Endothelial cell of umbilical vein (primary cell): ENCODE measurements at places on chromosomes 5 and 9. TPM values are rescaled to one million over a fixed set of nuclear protein-coding genes. Genes with fewer than 3 reads are reported as not detected.

DNA sequence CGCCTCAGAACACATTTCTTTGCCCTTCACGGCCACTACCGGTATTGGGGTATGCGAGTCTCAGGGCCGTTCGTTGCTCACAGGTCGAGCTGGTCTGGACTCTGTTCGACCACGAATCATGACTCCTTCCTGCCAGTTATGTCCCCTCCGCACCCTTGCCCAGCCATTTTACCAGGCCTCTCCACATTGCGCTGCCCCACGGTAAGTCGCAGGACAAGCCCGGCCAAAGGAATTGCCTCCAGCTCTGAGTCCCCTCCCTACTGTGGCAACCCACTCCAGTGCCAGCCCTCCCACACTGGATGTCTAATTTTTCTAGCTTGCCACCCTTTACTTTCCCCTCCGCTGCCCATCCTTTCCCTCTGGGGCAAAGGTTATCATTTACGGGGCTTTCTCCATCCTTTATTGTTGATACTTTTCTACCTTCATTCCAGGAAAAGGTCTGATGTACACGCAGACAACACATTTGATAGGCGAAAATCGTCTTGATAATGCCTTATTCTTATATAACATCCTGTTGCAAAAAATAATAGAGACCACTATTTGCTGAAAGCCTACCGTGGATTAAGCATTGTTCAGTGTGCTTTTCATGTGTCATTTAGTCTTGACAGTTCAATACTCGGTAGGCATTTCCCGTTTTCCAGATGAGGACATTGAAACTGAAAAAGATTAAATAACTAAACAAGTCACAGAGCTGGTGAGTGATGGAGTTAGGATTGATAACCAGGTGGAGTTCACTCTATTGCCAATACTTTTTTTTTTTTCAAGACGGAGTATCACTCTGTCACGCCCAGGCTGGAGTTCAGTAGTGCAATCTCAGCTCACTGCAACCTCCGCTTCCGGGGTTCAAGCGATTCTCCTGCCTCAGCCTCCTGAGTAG is 958 bp upstream of the HSPA5 start:
- DNase-seq: no peak

GRCh38 chr5:10828241-10828640 is 67.2 kb upstream of the DAP start:
- no peak for DNase-seq

PRDM9 gene
- total RNA-seq: not detected in 2 replicates

IL33 gene
- total RNA-seq: 8.5 and 13.8 TPM in 2 replicates

OR2Y1 gene
- not detected in 2 replicates for total RNA-seq

ZDHHC11B gene
- total RNA-seq: not detected in 2 replicates

- DNase-seq: no peak
Measured at GRCh38 chr5:45639040-45639439, 57.1 kb downstream of the HCN1 start.

- DNase-seq: no peak
Measured at GRCh38 chr5:145062280-145063062, 772.7 kb downstream of the PRELID2 start.

GRCh38 chr5:91212714-91213092 is 170.4 kb downstream of the ARRDC3 start:
- no peak for DNase-seq

PCA3 gene
- total RNA-seq: 0.32 and 2.5 TPM in 2 replicates

DNA sequence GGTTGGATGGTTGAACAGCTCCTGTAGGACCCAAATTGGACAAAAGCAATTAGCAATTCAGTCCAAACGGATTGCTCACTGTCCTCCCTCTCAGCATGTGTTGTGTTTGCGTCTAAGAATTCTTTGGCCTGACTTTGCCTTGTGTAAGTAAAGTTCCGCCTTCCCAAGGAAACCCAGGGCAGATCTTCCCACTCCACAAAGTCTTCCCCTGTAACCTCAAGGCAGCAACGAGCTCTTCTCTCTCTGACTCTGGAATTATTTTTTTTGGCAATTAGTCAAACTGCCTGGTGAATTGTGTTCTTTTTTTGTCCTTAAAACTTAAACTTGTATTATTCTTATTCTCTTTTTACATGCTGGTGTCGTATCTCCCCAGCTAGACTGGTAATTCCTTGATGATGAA is 20.7 kb upstream of the BASP1 start:
- peak; percentile 18 for DNase-seq

DNA sequence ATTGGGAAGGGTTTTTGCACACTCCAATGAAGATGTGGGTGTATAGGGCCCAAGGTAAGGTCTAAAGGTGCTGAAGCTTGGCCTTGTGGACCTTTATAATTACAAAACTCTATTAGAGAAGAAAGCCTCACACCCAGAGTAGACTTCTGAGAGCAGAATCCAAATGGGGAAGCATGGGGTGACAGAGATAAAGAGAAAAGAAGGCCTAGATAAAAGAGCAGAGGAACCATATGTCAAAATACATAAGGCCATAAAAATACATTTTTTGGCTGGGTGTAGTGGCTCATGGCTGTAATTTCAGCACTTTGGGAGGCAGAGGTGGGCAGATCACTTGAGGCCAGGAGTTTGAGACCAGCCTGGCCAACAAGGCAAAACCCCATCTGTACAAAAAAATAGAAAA is 27.4 kb upstream of the TCERG1 start:
- no peak for DNase-seq

DNA sequence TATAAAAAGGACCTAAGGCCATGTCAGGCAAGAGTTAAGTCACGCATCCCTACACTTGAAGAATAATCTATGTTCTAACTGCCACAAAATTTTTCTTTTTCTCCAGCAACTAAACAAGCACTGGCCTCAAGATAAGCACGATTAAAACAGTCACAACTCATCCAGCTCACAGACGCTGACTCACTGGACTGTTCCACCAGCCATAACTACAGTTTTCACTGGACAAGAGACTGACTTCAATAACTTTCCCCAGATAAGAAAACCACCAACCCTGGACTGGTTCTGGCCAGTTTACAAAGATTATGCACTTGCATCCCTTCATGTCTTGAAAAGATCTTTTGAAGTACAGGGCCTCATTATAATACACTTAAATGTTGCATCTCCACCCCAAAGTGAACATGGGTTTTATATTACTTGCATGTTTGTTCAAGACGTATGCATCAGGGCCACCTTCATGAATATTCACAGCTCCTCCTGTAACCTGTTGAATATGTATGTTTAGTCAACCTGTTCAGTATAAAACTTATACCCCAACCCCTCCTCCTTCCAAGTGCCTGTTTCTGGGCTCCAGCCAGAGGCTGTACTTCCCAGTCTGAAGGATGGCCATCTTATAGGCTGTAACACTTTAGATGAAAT is 129.3 kb upstream of the EPB41L4A start:
- DNase-seq: peak; percentile 22

GRCh38 chr5:31638345-31638744 is 586 bp upstream of the PDZD2 start:
- no peak for DNase-seq

IL4 gene
- not detected in 2 replicates for total RNA-seq

DNA sequence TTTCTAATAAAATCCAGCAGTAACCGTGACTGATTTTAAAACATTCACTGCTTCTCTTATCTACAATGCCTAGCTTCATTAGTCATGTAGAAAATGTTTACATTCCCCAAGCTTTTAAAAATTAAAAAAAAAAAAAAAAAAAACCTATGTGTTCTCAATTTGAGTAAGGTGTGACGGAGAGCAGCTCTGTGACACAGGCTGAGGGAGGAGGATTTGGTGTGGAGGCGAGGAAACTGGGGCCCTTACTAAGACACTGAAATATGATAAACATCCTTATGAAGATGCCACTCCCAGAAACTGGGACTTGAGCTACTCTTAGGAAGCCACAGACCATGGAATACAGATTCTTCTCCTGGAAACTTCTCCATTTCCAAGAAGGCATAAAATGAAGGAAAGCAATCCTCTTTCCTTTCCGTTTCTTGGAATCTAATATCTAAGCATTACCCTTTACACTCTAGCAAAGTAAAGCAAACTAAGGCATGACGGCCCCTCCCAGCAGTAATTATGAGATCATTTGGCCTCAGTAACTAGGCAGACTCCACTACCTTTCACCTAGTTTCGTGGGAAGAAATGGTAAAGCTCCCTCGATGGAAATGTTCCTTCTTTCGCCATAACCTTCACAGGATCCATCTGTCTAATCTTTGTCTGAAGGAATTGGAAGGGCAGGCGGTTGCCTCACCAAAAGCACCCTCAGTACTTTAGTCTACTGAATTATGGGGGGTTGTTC is 23.5 kb downstream of the GRAMD2B start:
- DNase-seq: no peak
